ENCODE measurements at places on chromosomes 6 and 20.

DNA sequence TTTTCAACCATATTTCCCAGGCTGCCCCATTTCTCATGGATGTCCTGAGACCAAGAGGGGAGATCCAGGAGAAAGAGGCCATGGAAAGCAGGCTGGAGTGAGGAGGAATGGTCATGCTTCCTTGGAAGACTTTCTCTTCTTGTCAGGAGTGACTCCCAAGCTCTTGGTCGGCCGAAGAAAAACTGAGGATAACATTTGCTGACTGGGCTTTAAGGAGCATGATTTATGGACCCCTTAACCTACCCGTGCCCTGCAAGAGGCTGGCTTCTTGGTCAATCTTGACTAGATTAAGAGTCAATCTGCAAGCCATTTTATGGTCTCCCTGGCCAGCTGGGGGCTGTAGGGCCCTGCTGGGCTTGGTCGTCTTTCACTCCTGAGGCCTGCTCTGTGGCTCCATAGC is 22.8 kb downstream of the ADGRF4 start:
- no peak for DNase-seq

DNA sequence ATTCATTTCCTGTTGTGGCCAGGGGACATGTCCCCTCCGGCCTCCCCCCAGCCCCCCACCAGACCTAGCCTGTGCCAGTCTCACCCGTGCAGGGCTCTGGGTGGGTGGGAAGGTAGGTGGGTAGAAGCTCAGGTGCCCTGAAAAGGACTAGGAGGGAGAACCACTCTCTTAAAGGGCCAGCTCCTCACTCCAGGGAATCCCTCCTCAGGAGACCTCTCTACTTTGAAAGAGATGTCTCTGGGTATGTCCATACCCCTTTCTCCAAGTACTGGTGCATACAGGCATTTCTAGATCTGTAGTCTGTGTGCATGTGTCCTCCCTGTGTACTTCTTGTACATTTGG is 60.8 kb upstream of the EPB41L1 start:
- no peak for DNase-seq

- no peak for DNase-seq
Measured at GRCh38 chr6:132322398-132322797, 78.9 kb downstream of the MOXD1 start.

GRCh38 chr20:51221791-51222408 is 199.0 kb upstream of the KCNG1 start:
- no peak for DNase-seq

DNA sequence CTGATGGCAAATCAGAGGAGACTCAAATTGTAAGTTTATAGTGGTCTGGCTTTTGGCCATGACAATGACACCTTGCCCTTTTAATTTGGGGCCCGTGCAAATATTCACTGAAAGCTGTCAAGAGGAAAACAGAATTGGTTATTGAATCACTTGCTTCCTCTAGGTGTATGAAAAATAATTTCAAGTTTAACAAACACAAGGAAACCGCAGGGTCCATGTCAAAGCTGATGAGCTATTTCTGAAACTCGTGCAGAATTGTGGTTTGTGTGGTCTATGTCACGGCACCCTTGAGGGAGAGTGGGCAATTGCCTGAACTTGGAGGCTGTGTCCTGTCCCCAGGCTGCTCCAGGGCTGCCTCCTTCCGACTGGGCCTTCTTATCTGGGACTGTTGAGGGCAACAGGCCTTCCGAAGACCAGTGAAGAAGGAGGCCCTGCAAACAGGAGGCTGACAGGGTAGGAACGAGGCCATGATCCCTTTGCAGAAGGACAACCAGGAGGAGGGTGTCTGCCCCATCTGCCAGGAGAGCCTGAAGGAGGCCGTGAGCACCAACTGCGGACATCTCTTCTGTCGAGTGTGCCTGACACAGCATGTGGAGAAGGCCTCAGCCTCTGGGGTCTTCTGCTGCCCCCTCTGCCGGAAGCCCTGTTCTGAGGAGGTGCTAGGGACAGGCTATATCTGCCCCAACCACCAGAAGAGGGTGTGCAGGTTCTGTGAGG is 788 bp downstream of the TRIM40 start:
- DNase-seq: no peak

- DNase-seq: no peak
Measured at GRCh38 chr6:43940071-43940392, 170.0 kb downstream of the VEGFA start.

- DNase-seq: no peak
Measured at GRCh38 chr6:81997090-81997926, 244.8 kb upstream of the TENT5A start.
